ENCODE measurements at places on chromosomes 7 and 10. TPM values are rescaled to one million over a fixed set of nuclear protein-coding genes. Genes with fewer than 3 reads are reported as not detected.

LYZL1 gene
- total RNA-seq: not detected

ABCB1 gene
- 58.7 TPM for total RNA-seq

- no peaks in the 10 kb centered on the region for H3K36me3 ChIP-seq
- H3K4me3 ChIP-seq: peak overlapping the region; percentile 48
- no peak overlapping the region for H3K27ac ChIP-seq
These were observed 1.4 kb downstream of the PTPRE start for GRCh38 chr10:127908106-127908958.

DNA sequence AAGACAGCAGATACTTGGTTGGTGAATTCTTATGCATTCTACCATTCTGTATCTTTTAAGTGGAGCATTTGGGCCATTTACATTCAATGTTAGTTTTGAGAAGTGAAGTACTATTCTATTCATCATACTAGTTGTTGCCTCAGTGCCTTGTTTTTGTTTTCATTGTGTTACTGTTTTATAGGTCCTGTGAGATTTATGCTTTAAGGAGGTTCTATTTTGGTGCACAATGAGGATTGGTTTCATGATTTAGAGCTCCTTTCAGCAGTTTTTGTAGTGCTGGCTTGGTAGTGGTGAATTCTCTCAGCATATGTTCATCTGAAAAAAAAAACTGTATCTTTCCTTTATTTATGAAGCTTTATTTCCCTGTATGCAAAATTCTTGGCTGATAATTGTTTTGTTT, 23.3 kb upstream of the WNT2 start:
- H3K4me3 ChIP-seq: no peak overlapping the region
- H3K36me3 ChIP-seq: no peaks in the 10 kb centered on the region
- no peak overlapping the region for H3K27ac ChIP-seq
- no peak for DNase-seq
- no peaks in the 10 kb centered on the region for H3K4me1 ChIP-seq

Measured in naive thymus-derived CD8-positive, alpha-beta T cell (primary cell).